ENCODE measurements at places on chromosomes 4 and X. TPM values are rescaled to one million over a fixed set of nuclear protein-coding genes. Genes with fewer than 3 reads are reported as not detected.

EPHA5 gene
- total RNA-seq, result 0.14 TPM

EXOSC9 gene
- 26.9 TPM for total RNA-seq

CFAP299 gene
- total RNA-seq, result not detected

RPL36A gene
- total RNA-seq, result 2,452 TPM
